ENCODE measurements at places on chromosomes 7 and 10.
A peak's percentile ranks its signal among the peaks of the same experiment; 100 is the strongest.

GRCh38 chr10:30702860-30703259 is 73.3 kb upstream of the LYZL2 start:
- no peak for DNase-seq

GRCh38 chr10:83037653-83038052 is 1101.7 kb upstream of the GHITM start:
- DNase-seq = no peak

DNA sequence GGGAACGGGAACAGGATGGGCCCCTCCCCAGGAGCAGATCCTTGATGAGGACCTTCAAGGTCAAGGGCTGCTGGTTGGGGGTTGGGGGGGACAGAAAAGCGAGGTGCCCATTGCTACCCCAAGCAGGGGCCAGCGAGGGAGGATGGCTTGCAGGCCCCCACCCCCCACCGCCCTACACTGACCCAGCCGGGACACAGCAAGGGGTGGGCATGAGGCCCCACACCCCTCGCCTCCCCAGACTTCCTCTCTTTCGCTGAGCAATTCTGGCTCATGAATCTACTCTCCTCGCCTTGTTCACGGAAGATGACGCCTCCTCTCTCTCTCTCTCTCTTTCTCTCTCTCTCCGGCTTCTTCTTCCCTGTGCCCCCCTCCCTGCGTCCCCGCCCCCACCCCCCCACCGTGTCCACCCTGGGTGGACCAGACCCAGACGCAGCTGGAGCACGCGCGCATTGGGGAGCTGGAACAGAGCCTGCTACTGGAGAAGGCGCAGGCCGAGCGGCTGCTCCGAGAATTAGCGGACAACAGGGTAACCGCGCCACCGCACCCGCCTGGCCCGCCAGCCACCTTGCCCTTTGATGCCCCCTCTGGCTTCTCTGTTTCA is 81.1 kb upstream of the GTF2IRD1 start:
- no peak for DNase-seq

DNA sequence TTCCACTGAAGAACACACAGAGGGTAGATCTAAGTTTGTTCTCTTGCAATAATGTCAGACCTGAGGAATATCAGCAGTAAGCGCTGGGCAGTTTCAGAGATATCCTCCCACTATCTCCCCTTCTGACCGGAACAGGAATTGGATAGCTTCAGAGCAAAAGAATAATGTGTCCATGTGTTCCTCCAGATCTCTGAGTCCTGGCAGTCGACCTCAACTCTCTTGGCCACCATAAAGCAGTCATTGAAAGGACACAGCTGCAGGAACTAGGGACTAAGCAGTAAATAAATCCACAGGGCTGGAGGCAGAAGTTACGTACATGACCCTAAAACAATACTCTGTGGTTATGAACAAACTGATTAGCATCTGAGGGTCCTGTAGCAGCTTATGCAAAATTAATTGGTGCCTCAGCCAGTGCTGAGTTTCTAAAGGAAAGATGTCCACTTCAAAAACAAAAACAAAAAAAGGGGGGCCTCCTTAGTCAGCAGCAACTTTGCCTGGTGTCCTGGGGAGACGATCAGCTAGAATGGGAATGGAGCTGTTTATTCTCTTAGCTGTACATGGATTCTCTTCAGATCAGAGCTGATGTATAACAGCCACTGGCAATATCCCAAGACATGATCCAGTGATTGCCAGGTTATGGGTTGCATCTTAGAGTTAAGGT is 6.4 kb upstream of the PRTFDC1 start:
- DNase-seq = no peak

DNA sequence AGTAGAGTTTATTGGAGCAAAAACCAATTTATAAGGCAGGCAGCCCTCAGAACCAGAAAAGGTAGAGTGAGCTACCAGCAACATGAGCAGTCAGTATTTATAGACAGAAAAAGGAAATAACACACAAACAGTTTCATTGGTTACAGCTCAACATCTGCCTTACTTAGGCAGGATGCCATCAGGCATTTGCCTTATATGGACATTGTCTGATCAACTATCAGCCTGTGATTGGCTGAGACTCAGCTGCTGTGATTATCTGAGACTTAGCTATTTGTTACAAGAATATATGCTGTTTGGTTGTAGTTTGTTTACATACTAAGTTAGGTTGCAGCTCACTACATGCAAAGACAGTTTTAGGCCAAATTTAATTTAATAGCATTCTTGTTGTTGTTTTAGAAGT is 60.4 kb upstream of the CDK1 start:
- DNase-seq = no peak

DNA sequence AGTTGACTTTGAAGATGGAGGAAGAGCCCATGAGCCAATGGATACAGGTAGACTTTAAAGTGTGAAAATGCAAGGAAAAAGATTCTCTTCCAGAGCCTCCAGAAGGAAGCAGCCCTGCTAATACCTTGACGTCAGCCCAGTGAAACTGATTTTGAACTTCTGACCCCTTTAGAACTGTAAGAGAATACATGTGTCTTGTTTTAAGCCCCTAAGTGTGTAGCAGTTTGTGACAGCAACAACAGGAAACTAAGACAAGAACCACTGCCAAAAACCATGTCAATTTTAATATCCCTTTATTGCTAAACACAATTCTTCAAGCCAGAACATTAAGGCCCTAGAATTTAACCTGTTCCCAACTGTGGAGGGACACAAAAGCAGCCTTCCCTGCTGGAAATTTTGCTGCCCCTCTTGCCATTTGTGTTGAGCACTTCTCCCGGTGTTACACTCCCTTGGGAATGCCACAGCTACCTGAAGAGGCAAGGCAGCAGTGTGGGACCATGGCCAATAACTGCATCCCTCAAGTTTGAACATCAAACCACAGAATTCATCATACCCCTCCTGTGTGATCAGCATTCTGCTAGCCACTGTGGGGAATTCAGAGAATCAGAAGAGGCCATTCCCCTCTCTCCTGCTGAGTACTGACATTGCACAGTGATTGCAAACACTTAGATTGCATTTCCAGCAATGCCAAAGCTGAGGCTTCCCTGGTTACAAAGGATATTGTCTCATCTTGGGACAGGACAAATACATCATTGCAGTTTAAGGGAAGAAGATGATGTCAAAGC is 12.3 kb upstream of the CCDC172 start:
- DNase-seq = no peak

- no peak for DNase-seq
Observed at GRCh38 chr10:34156781-34157425, 658.2 kb downstream of the PARD3 start.

GRCh38 chr10:123272171-123272570 is 118.0 kb downstream of the BUB3 start:
- no peak for DNase-seq

DNA sequence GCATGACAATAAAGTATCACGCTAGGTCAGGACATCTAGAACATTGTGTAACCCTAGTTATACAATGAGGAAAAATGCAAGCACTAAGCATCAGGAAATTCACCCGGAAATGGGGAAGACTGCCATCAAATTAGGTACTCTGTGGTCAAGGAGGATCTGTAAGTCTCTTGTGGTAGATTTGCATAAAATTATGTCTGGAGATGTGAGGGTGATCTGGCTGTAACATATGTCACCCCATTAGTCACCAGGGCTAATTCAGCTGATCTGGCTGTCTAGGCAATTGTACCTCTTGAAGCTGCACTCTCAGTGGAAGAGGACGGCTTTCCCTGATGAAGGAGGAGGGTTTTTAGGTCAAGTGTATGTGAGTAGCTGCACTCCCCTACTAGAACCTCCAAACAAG is 14.8 kb downstream of the AKR1D1 start:
- no peak for DNase-seq

- DNase-seq = no peak
Observed at GRCh38 chr10:17510242-17510908, 56.0 kb upstream of the ST8SIA6 start.

DNA sequence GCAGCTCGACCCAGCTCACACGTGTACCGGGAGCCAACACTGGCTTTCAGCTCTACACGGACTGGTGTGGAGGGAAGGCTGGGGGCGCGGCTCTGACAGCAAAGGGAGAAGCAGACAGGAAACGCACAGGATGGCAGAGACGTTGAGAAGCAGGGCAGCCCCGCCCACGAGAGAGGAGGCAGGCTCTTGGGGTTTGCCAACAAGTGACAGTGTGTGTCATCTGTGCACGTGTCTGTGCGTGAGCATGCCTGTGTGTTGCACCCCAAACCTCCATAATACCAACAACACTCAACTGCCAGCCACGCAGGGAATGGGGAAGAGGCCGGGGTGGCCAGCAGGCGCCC is 64.4 kb upstream of the PDGFA start:
- DNase-seq = peak; percentile 78

GRCh38 chr7:132904209-132904608 is 177.7 kb downstream of the CHCHD3 start:
- DNase-seq = no peak

GRCh38 chr7:39683216-39683845 is 60.0 kb downstream of the RALA start:
- no peak for DNase-seq

GRCh38 chr7:79822620-79823240 is 311.9 kb upstream of the GNAI1 start:
- no peak for DNase-seq

GRCh38 chr10:122990278-122990677 is 10.1 kb downstream of the PSTK start:
- DNase-seq = no peak

- no peak for DNase-seq
Observed at GRCh38 chr7:100057006-100057405, 7.4 kb downstream of the ZSCAN21 start.

GRCh38 chr7:132569884-132570614 is 6.2 kb downstream of the PLXNA4 start:
- DNase-seq = no peak

GRCh38 chr10:13820964-13821337 is 234.2 kb downstream of the PRPF18 start:
- DNase-seq = no peak

DNA sequence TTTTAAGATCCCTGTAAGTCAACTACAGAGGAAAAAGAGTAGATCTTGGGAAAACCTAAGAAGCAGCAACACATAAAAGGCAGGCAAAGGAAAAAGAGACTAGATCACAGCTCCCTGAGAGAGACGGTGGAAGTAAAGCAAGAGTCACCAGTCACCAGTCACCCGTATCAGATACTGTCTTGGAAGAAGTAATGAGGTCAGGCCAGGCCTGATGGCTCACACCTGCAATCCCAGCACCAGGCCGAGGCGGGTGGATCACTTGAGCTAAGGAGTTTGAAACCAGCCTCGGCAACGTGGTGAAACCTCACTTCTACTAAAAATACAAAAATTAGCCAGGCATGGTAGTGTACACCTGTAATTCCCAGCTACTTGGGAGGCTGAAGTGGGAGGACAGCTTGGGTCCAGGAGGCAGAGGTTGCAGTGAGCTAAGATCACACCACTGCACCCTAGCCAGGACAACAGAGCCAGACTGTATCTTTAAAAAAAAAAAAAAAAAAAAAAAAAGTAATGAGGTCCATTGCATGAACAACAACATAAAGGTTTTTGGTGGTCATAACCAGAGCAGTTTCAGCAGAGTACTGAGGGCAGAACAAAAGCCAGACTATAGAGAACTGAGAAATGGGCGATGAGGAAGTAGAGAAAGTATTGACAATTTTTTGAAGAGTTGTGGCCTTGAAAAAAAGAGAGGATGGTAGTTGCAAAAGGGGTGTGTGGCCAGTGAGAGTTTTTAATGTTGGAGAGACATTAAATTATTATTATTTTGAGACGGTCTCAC is 16.9 kb downstream of the ZNF713 start:
- DNase-seq = no peak

DNA sequence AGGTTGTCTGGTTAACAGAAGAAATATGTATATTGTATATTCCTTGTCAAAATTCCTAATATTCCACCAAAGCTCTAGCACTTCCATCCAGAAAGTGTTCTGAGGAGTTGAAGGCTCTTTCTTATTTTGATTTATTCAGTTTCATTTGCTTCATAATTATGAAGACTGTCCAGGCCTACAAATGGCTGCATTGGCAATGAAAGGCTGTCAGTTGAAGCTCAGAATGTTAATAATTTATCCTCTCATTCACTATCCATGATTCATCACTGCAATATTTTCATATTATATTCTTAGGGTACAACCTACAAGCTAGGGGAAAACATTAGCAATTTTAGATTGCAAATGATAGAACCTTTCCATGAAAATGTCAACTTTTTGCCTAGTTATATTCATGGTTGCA is 57.3 kb downstream of the ARID5B start:
- no peak for DNase-seq

DNA sequence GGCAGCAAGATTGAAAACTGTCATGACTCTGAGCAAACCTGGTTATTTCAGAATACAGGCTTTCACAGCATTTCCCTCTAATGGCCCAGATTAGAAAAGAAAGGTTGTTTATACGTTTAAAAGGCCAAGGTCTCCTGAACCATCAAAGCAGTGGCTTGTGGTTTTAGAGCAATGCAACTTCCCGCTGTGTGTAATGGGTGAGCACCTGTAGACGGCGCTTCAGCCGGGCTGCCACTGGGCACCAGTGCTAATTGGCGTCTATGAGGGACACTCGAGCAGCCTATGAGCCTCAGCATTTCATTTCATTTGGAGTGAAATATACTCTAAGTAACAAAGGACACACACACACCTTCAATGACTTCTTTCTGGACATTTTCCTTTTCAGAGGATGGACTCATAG is 671.0 kb upstream of the FZD8 start:
- no peak for DNase-seq

DNA sequence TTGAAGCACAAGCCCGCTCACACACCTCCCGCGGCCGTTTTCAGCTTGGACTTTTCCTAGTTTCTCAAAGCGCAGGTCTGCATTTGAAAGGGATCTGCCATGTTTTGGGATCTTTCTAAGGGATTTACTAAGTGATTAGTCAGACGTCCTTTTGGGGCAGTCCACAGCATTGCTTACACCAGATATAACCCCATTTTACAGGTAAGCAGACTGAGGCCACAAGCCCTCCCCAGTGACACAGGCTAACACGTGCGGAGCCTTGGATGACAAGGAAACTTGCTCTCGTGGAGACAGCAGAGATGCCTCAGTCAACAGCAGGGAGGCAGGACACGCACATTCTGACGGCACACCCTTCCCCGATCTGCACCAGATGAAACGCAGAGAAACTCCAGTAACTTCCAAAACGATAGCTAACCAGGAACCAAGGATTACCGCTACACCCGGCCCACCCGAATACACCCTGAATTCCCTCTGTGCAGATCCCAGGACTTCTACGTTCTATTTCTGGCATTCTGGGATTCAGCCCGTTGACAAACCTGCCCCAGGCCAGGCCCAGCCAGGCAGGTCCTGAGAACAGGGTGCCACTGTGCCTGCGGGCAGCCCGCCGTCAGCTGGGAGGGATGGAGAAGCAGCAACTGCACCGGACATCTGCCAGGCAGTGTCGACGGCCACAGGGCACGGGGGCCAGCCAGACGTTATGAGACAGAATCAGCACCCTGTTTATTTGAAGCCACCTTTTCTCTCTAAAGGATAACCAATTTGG is 27.9 kb downstream of the FOXL3 start:
- DNase-seq = no peak

DNA sequence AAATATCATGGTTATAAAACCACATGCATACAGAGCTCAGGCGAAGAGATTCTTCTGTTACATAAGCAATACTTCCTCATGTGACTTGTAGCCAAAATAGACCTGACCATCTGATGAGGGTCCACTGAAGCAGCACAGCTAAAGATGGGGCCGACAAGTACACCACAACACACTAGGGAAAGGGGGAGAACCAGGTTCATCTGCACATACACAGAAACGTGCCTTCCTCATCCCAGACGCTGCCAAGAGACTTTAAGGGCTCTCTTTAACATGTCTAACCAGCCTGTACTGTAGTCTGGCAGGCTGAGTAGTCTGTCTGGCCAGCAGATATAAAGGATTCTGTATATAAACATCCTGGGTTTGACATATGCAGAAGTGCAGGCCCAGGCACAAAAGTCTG is 30.3 kb downstream of the ERCC6 start:
- no peak for DNase-seq

GRCh38 chr7:84939888-84940287 is 247.0 kb downstream of the SEMA3D start:
- DNase-seq = no peak

All from stimulated activated CD4-positive, alpha-beta T cell treated with anti-CD3 and anti-CD28 coated beads, Interleukin-15, amount 100 ng/mL, for 1 hour (primary cell).